ACHN (cell line): ENCODE measurements at places on chromosomes 12 and 14.

DNA sequence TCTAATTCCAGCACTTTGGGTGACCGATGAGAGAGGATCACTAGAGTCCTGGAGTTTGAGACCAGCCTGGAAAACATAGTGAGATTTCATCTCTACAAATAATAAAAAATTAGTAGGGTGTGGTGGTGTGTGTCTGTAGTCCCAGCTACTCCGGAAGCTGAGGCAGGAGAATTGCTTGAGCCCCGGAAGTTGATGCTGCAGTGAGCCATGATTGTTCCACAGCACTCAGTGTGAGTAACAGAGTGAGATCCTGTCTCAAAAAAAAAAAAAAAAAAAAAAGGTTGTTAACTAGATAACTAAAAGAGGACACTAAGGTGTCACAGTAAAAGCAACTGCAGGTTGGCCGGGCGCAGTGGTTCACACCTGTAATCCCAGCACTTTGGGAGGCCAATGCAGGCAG lies 121.3 kb upstream of the MAX start:
- DNase-seq: no peak

DNA sequence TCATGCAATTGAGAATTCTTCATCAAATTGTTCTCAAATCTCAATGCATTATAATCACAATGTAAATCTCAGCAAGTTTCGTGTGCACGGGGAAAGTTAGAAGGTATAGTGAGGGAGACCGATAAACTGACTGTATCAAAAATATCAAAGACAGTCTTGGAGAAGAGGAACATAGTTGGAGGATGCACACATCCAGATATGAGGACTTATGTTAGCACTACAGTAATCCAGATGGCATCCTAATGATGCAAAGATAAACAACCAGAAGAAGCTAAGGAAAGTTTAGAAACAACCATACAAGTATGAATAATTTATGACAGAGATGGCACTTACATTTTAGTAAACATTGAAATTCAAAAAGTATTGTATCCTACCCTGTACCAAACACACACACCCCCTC lies 760.1 kb downstream of the RPS29 start:
- DNase-seq: no peak

DNA sequence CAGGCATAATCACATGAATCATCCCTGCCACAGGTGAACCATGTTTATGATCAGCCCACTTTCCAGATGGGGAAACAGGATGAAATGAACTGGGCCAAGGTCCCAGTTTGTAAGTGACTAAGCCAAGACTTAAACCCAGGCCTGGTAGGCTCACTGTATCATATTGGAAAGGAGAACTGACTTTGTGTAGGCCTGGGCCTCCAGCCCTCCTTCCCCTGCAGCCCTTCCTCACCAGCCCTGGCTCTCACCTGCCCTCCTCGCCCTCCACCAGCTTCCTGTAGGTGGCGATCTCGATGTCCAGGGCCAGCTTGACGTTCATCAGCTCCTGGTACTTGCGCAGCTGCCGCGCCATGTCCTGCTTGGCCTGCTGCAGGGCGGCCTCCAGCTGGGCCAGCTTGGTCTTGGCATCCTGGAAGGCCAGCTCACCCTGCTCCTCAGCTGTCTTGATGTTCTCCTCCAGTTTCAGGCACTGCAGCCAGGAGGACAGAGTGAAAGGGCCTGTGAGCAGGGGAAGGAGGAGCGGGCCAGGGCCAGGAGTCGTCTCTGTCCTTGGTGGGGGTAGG lies 19.8 kb downstream of the KRT80 start:
- peak; percentile 61 for DNase-seq

DNA sequence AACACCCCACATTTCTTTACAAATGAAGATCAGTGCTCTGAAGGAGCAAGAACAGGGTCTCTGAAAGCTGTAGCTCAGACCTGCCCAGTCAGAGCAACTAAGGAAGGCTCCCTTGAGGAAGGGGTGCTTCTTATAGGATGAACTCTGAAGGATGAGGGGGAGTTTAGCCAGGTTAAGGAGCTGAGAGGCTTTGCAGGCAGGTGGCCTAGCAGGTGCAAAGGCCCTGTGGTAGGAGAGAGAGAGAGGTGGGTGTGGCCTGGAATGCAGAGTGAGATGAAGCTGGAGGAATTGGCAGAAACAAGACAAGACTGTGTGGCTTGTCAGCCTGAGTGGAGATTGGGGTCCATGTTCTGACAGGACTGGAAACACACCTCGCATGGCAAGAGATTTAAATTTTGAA lies 20.5 kb upstream of the FAM222A start:
- DNase-seq: no peak

DNA sequence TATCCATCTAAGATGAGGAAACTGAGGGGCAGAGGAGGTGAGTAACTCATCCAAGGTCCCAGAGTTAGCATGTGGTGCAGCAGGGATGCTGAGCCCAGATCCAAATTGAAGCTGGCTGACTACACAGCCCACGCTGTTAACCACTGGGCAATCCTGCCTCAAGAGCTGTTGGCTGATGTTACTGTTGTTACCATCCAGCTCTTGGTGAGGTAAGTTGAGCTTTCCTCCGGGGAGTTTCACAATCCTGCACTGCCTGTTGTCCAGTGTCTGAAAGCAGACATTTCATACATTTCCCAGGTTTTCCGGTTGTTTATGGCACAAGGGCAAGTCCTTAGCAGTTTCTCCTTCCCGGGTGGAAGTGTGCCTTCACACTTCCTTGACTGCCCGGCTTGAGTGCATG lies 14.5 kb downstream of the CYP46A1 start:
- no peak for DNase-seq

- peak; percentile 55 for DNase-seq
These were observed 24.3 kb downstream of the ZFC3H1 start for GRCh38 chr12:71639341-71639760.

DNA sequence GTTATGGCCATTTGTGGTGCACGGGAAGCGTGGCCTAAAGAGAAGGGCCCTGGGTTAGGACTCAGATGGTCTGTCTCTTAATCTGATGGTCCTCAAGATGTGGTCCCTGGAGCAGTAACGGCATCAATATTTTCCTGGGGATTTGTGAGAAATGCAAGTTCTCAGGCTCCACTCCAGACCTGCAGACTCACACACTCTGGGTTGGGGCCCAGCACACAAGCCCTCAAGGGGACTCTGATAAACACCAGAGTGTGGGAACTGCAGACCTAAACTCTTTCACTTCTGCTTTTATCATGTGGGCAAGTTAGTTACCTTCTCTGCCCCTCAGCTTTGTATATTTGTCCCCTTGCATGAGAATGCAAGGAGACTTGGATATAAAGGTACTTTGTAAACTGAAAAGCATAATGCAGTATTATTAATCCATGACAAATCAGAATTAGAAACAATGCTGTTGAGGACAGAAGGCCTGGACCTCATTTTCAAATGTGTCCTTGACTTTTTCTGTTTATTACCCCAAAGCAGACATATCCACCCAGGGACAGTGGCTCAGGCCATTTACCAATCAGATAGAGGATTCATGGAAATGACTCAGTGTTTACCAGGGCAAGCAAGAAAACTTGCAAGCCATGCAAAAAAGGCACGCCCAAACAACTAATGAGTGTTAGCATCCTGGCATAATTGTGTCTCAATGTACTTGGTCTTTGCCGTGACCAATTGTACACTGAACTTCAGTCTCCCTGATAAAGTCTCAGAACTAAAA lies 157.0 kb downstream of the ASCL1 start:
- no peak for DNase-seq

DNA sequence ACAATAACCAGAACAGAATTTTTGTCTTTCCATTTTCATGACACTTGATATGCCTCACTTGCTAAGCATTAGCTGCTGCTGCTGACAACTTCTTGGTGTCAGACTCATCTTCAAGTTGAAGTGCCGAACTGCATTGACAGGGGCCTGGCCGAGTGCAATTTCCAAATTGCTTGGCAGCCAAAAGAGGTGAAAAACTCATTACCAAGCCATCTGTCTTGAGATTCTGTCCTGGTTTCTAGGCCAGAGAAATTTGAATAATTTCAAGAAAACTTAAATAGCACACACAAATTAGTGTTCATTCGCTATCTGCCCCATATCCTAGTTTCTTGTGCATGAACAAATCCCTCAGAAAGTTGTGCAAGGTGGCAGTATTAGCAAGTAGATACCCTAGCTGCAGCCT lies 165.3 kb upstream of the RASSF8 start:
- no peak for DNase-seq

DNA sequence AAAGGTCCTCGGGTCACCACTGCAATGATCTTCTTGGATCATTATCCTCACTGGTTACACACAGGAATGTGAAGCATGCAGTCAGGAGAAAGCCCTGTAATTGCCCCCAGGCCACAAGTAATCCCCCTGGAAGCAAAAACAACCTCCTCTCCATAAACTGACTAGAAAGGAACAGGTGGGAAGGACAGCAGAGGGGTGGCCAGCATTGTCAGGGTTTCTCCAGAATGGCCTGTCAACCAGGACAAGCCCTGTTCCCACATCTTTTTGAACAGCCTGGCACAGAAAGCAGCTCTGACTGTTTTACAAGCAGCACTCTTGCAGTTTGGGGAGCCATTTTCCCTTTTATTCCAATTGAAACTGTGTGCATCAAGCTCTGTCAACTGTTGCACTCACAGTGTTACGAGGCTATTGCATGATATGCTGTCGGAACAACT lies 36.1 kb downstream of the TMCC3 start:
- DNase-seq: peak; percentile 79

GRCh38 chr12:91213-91612 lies 24.6 kb downstream of the IQSEC3 start:
- DNase-seq: no peak

DNA sequence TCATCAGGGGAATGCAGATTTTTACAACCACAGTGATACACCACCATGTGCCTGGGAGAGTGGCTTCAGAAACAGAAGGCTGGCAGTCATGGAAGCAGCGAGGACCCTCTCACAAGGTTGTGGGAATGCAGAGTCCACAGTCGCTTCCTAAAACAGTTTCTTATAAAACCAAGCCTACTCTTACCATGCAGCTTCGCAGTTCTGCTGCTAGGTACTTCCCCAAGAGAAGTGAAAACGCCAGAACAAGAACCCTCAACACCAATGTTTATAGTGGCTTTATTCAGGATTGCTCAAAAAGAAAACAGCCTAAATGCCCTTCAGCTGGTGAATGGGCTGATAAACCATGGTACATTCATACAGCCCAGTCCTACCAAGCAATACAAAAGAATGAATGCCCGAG lies 87.2 kb downstream of the DDX51 start:
- no peak for DNase-seq
